Cerebellar nuclear complex (tissue), 1 donor: ENCODE measurements at places on chromosomes 4 and X.

DNA sequence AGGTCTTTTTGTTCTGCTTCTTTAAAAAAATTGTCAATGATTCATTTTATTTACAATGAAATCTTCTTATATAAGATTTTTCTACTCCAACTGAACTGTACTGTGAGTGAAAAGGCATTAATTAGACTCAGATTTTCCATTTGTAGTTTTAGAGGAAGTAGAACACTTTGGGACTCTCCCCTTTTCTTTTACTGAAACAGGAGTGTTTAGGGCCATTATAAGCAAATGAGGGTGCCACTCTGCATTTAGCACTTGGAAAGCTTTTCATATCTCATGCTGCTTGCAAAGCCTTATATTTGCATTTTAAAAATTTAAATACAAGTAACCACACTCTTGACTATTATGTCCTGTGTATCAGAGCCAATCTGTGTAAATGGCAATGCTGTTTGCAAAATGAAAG lies 584.3 kb downstream of the KLHL13 start:
- no peak for DNase-seq

DNA sequence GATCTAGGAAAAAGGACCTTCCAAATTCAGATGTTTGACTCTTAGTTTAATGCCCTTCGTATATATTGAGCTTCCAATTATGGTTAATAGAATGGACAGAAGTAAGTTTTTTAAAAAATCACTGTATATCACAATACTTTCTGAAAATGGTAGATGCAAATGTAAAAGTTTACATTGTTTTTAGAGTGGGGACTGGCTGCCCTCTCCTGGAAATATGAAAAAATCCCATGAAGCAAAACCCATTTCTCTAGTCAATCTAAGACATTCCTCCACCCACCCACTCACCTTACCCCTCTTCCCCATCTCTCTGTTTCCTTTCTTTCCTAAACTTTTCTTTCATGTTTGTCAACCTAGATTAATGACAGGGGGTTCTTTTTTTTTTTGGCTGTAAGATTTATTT lies 134.5 kb downstream of the ARHGAP6 start:
- no peak for DNase-seq

- no peak for DNase-seq
Measured at GRCh38 chr4:120671538-120671937, 251.0 kb downstream of the PRDM5 start.

DNA sequence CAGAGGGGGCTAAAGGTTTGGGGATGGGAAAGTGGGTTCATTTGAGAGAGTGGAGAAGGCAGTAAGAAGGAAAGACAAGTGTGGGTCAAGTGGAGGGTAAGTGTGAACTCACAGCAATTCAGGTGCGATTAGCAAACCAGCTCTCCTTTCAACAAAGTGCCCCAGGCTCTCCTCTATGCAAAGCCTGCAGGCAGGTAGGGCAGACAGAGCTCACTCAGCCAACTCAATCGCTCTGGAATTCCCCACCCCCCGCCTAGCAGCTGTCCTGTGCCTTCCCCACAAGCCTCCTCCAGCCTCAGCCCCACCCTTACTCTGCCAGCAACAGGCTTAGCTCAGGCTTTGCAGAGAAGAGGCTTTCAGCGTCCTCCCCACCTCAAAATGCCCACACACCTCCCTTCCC lies 14.8 kb upstream of the MAMLD1 start:
- DNase-seq: no peak

GRCh38 chrX:74343343-74344279 lies 39.6 kb downstream of the ZCCHC13 start:
- DNase-seq: peak; percentile 8

DNA sequence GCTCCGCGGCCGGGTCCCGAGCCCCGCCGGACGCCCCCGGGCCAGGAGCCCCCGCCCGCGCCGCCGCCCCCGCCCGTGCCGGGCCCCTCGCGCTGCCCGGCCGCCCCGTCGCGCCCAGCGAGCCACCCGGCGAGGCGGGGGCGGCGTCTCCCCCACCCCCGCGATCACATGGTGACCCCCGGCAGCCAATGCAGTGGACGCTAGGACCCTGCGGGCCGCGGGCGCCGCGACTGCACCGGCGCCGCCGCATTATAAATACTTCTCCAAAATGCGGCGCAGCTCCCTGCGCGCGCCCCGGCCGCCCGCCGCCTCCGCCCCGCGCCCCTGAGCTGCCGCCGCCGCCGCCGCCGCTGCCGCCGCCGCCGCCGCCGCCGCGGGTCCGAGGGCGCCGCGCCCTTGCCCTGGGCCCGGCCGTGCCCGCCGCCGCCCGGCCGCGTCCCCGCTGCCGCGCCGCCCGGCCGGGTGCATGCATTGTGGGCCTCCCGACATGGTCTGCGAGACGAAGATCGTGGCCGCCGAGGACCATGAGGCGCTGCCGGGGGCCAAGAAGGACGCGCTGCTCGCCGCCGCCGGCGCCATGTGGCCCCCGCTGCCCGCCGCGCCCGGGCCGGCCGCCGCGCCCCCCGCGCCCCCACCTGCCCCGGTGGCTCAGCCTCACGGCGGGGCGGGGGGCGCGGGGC lies at the start of gene NAT8L:
Gene NAT8L (plus strand): TSS at position 282 of the 680 bp plus-strand sequence. CDS start 185 bp downstream, at position 467.
- DNase-seq: no peak
